ENCODE measurements at places on chromosomes 2 and 18.

DNA sequence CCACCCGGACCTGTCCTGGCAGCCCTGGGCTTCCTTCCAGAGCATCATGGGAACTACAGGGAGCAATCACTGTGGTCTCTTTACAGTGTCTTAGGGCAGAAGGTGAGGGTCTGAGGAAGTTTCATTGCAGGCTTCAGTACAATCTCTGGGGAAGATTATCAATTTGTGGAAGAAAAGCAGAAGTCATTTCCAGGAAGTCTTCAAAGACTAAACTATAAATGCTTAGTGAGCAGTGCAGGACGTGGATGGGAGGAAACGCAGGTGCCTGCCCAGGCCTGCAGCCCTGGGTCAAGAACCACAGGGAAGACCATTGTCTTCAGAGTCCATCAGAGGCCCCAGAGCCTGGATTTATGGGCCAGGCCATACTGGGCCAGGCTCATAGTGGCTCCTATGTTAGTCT lies 54.3 kb downstream of the INO80C start:
- no peak for DNase-seq

GRCh38 chr2:130347220-130347925 lies 4.7 kb downstream of the IMP4 start:
- no peak for DNase-seq

DNA sequence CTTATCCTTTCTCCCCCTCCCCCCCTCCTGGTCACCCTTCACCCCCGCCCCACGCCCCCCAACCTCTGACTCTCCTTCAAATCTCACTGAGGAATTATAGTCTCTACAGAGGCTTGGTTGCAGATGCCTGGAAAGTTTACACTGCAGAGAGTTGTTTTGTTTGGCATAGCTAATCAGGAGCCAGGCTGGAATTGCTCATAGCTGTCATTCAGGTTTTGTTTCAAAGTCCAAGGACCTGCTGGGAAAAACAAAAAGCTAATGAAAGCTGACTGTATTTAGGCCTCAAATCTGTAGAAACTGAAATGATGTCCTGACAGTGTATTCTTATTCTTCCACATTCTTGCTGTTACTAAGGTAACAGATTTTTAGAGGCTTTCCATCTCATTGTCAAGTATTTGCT lies 22.6 kb downstream of the GREB1L start:
- no peak for DNase-seq

- DNase-seq: no peak
These were observed 27.4 kb upstream of the TNFAIP6 start for GRCh38 chr2:151329998-151330397.

DNA sequence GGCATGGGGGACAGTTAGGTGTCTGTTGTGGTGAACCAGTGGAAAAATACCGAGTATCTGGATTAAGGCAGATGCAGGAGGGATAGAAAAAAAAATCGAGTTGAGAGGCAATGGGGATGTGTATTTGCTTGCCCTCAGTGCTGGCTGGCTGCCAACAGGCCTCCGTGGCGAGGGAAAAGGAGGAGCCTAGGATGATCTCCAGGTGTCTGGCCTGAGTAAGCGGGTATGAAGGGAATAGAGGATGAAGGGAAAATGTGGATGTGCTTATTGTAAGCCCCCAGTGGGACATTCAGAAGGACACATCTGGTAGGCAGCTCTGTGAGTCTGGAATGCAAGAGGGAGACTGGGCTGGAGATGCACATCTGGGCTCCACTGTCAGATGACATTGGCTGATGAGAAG lies 22.8 kb downstream of the KCNS3 start:
- no peak for DNase-seq

- no peak for DNase-seq
These were observed 147.8 kb upstream of the MMADHC start for GRCh38 chr2:149735237-149735958.

DNA sequence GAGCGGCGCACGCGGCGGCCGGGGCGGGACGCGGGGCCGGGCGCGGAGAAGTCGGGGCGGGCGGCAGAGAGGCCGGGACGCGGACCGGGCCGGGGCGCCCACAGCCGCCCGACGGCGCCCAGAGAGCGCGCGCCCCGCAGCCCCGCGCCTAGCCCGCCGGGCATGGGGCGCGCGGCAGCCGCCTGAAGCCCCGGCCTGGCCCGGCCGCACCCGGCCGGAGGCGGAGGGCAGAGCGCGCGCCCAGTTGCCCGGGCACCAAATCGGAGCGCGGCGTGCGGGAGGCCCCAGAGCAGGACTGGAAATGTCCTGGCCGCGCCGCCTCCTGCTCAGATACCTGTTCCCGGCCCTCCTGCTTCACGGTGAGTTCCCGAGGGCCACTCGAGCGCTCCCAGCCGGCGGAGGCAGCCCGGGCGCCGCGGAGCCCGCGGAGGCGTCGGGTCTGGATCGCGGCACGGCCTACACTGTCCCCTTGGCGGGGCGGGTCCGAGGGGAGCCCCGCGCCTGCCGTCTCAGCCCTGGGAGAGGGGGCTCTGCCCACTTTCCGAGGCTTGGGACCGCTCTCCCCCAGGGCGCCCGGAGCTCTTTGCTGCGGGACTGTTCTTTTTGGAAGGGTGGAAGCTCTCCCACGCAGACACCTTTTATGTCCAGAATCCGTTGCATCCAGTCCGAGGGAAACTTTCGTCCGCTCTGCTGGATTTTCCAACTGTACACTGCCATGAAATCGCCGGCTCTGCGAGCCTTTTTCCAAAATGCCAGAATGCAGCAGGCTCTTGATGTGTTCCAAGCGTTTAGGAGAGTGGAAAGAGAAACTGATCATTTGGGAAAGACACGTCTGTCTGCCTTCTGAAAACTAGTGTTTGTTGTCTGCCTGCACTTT lies 484 bp downstream of the APCDD1 start:
- DNase-seq: no peak

GRCh38 chr2:39620067-39620466 lies 45.6 kb upstream of the TMEM178A start:
- no peak for DNase-seq

DNA sequence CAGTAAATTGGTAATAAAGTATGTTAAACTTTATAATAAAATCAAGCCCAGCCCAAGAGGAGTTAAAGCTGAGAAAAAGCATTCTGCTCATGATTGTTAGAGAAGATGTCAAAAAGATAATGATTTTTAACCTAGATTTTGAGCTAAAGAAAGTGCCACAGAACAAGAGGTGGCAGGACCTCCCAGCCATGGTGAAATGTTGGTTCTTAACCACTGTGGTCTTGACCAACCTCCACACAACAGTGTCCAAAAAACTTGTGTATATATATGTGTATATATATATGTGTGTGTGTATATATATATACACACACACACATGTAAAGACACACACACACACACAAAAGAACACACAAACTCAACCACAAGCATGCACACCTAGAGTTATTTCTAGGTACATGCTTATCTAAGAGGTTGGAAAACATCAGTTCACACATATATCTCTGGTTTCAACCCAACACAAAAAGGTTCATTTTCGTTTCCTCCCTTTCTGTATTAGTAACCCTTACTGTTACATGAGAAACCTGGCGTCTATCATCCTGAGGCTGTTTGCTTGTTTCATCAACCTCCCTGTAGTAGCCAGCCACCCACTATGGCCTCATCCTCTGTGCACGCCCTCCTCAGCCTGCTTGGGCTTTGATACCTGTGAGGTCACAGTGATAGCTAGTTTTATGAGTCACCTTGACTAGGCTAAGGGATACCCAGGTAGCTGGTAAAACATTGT lies 631.8 kb upstream of the ID2 start:
- DNase-seq: no peak

- DNase-seq: no peak
These were observed 859.2 kb downstream of the CNTNAP5 start for GRCh38 chr2:124884315-124884714.

DNA sequence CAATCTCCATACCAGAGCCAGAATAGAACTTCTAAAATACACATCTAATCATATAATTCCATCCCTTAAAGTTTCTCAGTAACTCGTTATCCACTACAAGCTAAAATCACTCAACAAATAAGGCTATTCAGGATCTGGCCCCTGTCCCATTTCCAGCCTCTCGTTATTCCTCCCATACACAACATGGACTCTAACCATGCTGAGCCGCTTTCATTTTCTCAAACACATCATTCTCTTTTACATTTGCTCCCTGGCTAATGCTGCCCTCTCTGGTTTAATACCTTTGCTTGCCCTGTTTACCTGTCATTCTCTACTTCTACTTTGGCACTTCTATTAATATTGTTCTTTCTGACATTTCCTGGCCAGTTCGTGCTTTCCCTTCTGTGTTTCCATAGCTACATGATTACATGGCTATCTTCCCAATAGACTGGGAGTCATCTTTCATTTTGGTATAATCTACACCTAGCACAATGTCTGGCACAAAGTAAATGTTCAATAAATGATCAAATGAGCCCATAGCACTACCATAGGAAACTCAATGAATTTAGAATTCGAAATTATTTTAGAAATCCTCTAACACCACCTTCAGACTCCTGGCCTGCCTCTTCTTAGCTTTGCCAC lies 163.6 kb upstream of the VRK2 start:
- DNase-seq: no peak

GRCh38 chr2:102282678-102283091 lies 28.7 kb upstream of the IL1RL1 start:
- no peak for DNase-seq

DNA sequence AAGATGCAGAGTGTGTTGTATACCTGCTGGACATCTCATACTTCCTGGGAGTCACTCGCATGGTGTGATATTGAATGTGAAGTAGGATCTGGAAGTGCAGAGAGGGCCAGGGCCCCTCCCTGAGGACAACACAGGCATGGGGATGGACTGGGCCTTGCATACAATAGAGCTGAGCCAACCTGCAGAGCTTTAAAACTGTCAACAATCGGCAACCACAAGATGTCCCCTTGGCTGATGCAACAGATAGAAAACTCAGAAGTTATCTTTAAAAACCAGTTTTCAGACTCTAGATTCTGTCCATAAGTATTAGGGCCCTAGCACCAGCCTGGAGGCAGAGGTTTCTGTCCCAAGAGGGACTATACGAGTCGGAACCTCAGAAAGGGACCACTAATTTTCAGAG lies 19.7 kb downstream of the EVA1A start:
- no peak for DNase-seq

DNA sequence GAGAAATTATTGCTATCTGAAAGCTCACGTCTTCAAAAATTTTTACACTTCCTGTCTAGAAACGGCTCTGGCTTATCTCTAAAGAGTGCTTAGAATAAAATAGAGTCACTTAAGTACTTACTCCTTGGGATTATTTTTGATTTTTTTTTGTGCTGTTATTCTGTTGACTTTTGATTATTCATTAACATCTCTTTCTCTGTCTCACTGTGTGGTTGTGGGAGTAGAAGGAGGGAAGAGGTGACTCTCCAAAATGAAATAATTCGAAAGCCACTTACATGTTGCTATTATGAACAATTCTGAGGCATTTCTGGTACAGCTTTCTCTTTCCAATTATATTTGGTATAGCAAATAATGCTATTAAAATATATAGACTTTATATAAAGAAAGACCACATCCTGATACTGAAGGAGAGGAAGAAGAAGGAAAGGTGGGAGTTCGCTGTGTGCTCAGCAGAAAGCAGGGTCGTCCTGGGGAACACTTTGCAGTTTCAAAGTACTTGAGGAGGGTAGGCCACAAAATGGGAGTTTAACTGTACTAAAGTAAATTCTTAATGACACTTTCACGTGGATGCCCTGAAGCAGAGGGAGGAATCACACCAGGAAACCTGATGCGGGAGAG lies 9.6 kb upstream of the MMADHC start:
- DNase-seq: no peak

- DNase-seq: no peak
These were observed 16.1 kb downstream of the ST3GAL5 start for GRCh38 chr2:85872536-85873161.

DNA sequence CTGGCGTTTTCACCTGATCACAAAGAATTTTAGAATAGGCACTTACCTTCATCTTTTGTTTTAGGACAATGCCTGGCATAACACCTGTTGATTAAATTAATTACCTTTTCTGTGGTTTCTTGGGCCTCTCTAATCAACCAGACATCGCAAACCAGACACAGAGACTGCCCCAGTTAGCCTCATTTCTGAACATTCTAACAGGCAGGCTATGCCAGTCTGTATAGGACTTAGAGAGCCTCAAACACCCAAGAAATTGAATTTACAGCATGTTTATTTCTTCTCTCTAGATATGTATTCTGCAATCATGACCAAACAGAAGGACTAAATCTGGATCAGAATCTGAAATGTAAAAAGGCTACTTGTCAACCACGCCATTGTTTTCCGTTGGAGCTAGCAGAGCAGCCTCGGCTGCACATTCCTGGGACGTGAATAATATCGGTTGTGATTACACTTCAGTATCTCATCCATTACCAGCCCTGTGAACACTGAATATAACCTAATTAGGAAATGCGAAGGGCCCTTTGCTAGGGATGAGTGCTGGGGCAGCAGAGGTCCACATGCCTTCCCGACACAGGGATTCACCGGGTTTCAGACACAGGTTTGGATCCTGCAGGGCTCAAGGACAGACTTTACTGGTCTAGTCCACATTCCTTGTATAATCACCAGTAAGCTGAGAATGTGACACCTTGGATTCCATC lies 17.5 kb upstream of the CDC42EP3 start:
- DNase-seq: no peak

- no peak for DNase-seq
These were observed 40.5 kb upstream of the NABP1 start for GRCh38 chr2:191637182-191638078.

DNA sequence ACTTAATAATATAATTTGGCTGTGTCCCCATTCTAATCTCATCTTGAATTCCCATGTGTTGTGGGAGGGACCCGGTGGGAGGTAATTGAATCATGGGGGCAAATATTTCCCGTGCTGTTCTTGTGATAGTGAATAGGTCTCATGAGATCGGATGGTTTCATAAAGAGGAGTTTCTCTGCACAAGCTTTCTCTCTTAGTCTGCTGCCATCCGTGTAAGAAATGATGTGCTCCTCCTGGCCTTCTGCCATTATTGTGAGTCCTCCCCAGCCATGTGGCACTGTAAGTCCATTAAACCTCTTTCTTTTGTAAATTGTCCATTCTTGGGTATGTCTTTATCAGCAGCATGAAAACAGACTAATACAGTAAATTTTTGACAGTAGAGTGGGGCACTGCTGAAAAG lies 102.5 kb upstream of the LTBP1 start:
- DNase-seq: no peak

DNA sequence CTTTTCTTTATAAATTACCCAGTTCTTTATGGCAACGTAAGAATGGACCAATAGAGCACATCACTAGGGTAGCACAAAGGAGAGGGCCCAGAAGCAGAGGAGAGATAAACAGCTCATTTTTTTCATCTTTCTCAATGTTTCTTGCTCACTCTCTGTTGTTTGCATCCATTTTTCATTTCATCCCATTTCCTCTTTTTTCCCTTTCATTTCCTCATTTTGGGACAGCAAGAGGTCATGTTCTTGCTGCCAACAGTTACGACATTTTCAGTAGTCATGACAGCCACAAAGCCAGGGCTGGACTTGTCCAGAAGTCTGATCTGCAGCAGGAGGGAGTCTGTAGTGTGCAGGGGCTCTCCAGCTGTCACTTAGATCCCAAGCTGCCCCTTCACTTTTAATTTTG lies 52.7 kb upstream of the CYP1B1 start:
- DNase-seq: no peak

DNA sequence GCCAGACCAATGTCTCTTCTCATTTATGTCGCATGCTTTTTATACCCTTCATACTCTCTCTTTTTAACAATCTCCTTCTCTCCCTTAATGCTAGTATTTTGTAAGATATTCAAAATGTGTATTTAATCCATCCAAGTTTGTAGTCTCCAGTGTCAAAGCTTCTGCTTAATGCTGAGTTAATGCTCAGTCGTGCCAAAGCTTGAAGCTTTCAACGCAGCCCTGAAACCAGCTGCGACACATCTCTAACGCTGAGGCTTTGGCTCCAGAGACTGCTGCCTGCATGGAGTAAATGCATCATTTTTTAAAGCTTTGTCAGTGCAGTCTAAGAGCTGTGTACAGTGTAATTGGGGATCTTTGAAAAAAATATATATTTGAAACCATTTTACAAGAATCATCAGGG lies 2108.8 kb upstream of the PIK3C3 start:
- no peak for DNase-seq
